ENCODE measurements at places on chromosomes 7 and 10.

- no peak for DNase-seq
These were observed 2.2 kb downstream of the PLPP4 start for GRCh38 chr10:120459185-120459584.

DNA sequence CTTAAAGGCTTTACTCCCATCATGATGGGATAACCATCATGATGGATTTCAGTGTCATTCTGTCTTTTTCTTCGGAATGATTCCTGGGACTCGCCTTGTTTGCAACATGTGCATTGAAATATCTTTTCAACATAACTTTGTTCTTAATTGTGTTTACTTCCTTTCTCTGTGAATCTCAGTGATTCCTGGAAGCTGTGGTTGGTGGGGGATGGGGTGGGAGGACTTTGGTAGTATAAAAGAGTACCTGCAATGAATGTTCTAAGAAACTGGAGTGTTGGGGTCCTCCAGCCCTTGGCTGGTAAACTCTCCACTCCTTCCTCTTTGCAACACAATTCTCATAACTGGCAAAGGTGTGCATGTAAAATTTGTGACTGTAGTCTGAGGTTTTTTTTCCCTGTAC lies 11.5 kb upstream of the SH2D4B start:
- no peak for DNase-seq

DNA sequence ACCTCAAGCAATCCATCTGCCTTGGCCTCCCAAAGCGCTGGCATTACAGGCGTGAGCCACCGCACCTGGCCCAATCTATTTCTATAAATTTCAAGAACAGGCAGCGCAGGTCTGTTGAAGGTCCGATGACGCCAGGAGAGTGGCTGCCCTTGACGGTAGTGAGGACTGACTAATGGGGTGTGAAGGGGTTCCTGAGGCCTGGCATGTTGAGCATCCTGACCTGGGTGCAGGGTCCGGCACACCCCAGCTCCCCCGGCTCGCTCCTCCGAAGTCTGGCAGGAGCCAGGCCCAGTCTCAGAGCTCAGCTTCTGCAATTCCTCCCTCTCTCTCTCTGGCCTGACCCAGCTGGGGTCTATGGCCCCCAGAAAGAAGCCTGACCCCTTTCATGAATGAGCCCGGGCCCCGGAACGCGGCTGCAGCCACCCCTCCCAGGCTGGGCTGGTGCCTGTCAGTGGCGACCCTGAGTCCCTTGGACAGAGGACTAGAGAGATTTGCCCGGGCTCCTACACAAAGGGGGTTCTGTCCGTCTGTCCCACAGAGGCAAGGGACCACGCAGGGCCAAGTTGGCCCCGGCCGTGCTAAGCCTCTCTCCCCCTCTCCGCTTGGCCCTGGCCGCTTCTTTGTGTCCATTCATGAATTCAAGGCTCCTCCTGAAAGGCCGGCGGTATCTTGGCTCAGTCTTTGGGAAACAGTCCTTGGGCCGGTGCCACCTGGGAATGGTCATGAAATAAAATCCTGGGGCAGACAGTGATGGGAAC lies 18.8 kb downstream of the MMD2 start:
- DNase-seq, result no peak

DNA sequence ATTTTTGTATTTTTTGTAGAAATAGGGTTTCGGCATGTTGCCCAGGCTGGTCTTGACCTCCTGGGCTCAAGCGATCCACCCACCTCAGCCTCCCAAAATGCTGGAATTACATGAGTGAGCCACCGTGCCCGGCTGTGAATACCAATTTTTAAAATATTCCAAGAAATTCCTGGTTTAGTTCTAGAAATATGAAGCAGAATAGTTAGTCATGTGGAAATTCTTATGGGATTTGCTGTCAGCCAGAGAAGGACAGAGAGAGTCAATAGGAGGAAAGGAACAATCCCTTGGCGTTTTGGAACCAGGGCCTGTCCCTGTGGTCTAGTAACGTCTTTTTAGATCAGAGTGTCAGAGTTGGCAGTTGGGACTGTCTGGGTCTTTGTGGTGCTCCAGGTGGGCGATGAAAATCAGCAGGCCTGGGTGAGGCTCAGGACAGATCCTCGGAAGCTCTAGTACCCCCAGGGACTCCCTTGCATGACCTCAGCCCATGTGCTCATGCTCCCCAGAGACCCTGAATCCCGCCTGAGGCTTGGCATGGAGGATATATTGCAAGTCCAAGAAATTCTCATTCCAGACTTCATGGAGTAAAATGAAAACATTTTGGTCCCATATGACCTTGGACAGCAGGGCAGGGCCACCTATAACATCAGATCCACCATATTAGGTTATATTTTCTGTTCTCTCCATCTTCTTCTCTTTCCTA lies 7.8 kb downstream of the NODAL start:
- peak; percentile 14 for DNase-seq

- no peak for DNase-seq
These were observed 22.2 kb upstream of the TPST1 start for GRCh38 chr7:66182920-66183319.

- DNase-seq, result no peak
These were observed 480.2 kb downstream of the PARD3 start for GRCh38 chr10:34334908-34335307.

DNA sequence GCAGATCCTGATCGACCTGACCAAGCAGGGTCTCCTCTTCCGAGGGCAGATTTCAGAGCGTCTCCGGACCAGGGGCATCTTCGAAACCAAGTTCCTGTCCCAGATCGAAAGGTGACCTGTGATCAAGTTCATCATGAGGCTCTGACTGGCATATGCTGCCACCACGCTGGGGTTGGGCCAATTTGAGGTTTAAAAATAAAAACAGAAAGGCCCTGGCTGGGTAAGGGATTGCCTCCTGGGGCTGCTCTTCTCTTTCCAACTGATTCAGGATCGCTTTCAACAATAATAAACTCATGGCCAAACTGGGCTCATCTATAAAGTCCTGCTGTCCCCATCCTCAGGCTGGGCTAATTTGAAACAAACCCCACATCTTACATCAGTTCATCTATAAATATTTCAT lies 17.1 kb upstream of the HK1 start:
- DNase-seq, result no peak

- peak; percentile 63 for DNase-seq
These were observed 98.9 kb downstream of the KMT2C start for GRCh38 chr7:152336754-152337368.

DNA sequence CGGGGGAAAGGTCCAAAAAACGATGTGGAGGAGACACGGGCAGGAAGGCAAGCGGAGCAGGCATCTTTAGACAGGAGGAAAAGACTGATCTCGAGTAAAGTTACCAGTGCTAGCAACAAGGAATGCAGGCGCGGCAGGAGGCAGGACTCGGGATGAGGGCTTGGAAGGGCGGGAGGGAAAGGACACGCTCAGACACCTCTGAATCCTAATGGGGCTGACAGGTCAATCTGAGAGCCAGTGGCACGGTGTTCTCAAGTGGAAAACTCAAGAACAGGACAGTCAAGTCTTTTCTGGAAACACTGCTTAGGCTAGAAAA lies 155.3 kb upstream of the COBL start:
- no peak for DNase-seq

GRCh38 chr7:150950496-150951180 lies 27.5 kb downstream of the KCNH2 start:
- DNase-seq, result no peak

DNA sequence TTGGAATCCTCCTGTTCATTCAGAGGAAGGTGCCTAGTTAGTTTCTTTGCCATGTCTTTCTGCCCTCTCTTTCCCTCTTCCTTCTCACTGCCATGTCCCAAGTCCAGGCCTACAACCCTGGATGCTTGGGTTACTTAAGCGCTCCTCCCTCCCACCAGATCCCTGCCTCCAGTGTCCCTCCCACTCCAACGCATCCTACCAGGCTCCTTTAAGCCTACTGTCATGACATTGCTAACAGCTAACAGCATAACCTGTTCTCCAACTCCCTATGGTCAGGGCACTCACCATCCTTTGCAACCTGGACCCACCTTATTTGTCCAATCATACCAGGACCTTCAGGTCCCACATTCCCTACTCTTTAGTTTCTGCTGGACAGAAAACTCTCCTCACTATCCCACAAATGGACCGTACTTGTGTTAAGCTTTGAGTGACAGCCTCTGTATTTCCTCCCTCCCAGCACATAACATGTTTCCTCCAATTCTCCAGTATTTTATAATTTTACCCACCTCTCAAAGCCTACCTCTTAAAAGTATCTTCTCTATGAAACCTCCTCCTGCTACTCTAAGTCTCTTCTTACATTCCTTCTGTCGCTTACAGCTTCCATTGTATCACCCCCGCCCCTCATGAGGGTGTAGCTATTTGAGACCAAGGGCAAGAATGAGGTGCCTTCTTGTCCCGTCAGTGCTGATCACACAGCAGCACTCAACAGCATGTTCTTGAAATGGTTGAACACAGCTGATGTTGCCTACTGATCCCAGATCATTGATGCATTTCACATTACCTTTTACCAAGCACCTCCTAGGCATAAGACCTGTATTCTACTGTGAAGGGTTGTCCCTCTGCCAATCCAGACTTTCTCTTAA lies 1.7 kb downstream of the BLNK start:
- no peak for DNase-seq

- DNase-seq, result no peak
These were observed 140.7 kb downstream of the ATE1 start for GRCh38 chr10:121787169-121787568.

DNA sequence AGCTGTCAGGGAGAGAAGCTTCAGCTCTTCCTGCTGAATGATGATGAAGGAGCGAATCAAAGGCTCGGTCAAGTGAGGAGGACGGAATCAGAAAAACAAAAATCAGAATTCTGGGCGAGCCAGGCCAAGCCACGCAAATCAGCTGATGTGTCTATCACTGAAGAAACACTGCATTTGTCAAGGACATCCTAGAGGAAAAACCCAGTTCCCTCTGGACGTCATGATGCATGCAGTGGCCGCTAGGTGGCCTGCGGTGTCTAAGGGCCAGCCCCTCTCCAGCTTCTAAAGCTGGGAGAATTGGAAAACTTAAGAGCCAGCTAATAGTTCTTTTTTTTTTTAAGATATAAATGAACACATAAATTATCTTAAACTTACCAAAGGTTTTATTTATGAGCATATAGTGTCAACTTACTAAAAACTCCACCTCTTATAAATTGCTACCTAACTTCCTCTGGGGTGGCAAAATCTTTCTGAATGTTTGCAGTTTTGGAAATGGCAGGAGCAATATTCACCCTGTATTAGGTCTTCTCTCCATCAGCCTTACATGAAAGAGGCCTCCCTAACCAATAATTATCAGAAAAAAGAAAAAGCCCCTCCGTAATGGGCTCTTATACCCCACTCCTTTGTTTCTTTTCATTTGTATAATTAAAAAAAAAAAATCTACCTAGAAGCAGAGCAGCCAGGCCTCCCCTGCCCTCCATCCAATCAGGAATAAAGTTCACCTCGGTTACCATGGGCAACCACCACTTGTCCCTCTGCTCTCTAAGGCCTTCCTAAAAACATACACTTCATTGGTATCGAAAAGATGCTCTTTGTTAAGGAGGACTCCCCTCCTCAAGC lies 186.8 kb downstream of the USP6NL start:
- peak; percentile 30 for DNase-seq

DNA sequence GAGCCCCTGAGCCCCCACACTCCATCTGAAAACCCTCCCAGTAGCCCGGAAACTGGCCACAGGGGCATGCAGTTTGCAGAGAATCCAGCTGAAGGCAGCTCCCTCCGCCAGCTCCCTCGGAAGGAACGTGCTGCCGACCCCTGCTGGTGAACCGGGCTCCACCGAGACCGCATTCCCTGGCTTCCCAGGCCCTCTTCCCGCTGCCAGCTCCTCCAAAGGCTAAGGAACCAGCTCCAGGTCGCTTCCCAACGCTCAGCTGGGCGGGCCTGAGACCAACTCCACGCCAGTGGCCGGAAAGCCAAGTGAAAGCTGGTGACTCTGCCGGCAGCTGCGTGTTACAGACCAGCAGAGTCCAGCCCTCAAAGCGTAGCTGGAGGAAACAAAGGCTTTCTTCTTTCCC lies 35.8 kb downstream of the GPER1 start:
- DNase-seq, result peak; percentile 38

- peak; percentile 47 for DNase-seq
These were observed 436 bp downstream of the GNB2 start for GRCh38 chr7:100673942-100674410.

- no peak for DNase-seq
These were observed 15.9 kb downstream of the HYAL4 start for GRCh38 chr7:123860848-123861247.

Measured in HCEC 1CT (cell line).